ENCODE measurements at places on chromosomes 3 and 15.

- no peak for DNase-seq
Measured at GRCh38 chr3:25592510-25592968, 72.2 kb downstream of the TOP2B start.

GRCh38 chr3:139310474-139310933 is 33.3 kb upstream of the MRPS22 start:
- no peak for DNase-seq

DNA sequence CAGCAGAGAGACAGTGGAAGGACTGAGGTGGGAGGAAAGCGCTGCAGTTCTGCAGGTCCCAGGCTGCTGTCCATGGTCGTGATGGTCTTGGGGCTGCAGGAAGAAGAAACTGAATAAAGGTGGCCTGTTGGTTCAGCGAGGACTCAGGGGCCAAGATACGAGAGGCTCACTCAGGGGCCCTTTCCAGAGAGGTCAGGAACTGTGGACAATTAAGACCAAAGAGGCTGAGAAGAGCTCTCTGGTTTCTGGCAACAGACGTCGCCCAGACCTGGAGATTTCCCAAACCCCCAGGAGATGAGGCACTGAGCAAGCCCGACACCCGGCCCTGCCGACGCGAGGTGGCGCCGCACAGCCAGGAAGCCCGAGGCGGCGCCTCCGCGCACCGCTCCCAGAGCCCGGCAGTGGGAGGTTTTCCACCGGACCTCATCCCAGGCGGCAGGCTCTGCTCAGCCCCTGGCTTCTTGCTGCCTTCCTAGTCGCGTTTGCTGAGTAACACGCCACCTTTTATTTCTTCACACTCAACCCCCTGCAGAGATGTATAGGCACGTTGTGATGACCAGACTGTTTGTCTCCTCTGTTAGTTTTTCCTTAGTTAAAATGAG is 56.4 kb upstream of the ARRDC4 start:
- no peak for DNase-seq

GRCh38 chr15:57758560-57758959 is 52.0 kb downstream of the POLR2M start:
- no peak for DNase-seq

DNA sequence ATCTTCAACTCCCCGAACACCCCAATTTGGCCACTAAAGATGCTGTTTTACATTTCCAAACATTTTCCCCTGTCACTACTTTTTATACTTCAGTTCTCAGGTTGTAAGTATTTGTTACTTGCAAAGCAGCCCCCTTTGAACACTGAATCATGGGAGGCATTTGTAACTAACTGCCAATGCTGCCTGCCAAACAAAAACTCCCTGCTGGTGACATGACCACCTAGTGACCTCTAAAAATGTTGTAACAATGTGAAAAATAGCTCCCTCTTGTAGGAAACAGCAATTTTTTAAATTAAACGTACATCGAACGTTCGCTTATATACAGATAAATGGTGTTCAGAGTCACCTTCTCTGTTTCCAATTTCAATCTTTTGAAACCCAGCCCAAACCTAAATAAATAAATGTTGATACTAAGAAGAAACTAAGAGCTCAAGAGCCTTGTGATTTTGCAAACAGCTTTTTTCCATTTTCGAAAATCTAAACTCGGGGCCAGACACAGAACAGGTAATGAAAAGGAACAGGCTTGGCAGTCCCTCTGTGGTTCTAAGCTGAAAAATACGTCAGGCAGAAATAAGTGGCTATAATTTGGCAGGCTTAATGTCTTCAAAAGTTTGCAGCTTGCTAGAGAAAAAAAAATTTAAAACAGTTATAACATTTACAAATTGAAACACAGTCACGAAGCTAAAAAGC is 268.6 kb upstream of the WNT5A start:
- DNase-seq = no peak

DNA sequence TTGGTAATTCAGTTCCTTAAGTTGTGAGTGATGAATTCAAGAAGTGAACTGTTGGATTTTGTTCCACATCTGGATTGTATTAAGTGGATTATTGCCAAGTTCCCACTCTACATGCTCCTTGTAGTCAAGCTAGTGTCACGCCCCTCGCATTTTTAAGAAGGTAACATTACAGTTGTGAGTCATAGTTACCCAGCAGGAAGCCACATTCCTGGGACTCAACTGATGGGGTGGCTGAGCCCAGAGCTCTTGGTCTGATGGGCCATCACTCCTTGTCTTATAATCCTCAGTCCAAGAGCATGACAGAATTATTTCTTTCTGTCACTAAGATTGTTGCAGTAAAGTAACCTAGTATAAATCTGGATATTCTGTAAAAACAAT is 102.7 kb downstream of the PTPRG start:
- no peak for DNase-seq

- DNase-seq = no peak
Measured at GRCh38 chr3:40173227-40173721, 136.2 kb upstream of the EIF1B start.

- DNase-seq = no peak
Measured at GRCh38 chr3:155233213-155233612, 60.3 kb downstream of the STRIT1 start.

- no peak for DNase-seq
Measured at GRCh38 chr3:27945229-27945628, 223.1 kb upstream of the EOMES start.

- DNase-seq = no peak
Measured at GRCh38 chr3:183215591-183216202, 37.4 kb upstream of the B3GNT5 start.

GRCh38 chr3:53083521-53083920 is 37.6 kb upstream of the SFMBT1 start:
- no peak for DNase-seq

DNA sequence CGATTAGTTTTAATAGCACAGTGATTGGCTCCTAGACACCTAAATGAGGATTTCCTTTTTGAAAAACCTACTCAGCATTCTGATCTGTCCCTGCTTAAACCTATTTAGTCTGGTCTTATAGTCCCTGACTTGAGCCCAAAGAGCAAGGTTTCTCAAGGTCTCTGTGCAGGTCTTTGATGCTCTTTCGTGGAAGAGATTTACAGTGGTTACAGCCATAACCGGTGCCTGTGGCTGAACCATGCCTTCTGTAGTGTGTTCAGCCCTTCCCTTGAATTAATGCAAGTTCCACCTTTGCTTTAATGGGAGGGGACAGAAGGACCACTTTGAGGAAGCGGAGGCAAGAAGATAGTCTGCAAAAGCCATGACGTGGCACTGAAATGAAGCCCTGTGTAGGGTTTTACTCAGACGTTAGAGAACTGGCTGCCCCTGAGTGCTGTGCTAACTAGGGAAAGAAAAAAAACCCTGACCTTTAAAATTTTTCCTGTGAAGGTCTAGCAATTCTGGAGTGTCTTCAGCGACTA is 43.0 kb downstream of the ZBTB38 start:
- no peak for DNase-seq

All from stimulated activated CD8-positive, alpha-beta memory T cell treated with anti-CD3 and anti-CD28 coated beads, Interleukin-12 subunit alpha, Interleukin-12 subunit beta, amount 100 ng/mL, for 1 hour (primary cell).